ENCODE measurements at places on chromosomes 4 and X.

DNA sequence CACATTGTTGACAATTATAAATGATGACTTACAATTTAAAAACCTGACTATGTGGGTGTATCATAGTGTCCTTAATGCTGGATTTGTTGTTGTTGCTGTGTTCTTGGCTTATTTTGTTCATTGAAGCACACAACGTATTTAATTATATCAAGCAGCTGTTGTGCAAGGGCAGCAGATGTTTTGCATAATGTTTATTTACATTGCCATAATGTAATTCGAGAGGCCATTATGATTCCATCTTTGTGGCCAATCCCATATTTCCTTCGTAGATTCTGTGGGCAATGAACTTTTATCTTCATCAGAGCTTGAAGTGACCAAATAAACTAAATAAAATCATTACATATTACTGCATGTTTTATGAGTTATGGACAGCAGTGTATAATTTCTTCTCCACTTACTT lies 422.6 kb upstream of the GALNTL6 start:
- DNase-seq, result no peak

DNA sequence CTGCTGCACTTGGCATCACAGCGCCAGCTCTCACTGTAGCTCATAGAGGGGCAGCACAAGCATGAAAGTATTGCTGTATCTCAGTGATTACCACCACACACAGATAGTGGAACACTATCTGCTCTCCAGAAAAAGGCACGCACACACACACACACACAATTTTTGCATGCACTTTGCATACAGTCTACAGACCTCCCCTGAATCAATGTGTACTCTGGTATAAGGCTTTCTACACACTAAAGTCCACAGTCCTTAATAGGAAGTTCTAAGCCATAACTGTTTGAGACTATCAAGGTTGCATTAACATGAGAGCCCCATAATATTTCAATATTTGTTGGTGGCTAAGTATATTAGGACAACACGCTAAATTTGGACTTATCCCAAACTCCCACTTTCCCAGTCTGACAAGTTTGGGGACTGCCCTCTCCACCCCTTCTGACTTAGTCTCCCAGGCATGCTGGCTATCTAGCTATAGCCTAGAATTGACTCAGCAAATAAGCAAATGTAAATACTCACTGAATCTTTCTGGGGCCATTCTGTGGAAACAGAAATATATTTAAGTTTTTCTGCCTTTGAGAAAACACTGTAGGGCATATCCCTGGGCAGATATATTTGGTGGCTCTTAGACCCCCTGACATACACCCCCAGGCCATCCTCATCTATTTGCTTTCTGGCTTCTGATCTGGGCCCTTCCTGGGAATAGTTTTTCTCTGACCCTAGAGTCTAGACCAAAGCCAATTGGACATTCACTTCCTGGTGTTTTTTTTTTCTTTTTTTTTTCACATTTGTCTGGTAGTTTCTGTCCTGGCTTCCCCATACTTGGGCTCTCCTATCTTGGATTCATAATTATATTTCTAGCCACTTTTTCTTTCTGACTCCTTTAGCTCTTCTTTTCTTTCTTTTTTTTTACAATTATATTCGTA lies 36.4 kb upstream of the CT47C1 start:
- DNase-seq, result no peak

GRCh38 chr4:162891788-162892707 lies 274.6 kb downstream of the NAF1 start:
- no peak for DNase-seq

GRCh38 chr4:176794151-176794550 lies 1.4 kb upstream of the VEGFC start:
- DNase-seq, result no peak

DNA sequence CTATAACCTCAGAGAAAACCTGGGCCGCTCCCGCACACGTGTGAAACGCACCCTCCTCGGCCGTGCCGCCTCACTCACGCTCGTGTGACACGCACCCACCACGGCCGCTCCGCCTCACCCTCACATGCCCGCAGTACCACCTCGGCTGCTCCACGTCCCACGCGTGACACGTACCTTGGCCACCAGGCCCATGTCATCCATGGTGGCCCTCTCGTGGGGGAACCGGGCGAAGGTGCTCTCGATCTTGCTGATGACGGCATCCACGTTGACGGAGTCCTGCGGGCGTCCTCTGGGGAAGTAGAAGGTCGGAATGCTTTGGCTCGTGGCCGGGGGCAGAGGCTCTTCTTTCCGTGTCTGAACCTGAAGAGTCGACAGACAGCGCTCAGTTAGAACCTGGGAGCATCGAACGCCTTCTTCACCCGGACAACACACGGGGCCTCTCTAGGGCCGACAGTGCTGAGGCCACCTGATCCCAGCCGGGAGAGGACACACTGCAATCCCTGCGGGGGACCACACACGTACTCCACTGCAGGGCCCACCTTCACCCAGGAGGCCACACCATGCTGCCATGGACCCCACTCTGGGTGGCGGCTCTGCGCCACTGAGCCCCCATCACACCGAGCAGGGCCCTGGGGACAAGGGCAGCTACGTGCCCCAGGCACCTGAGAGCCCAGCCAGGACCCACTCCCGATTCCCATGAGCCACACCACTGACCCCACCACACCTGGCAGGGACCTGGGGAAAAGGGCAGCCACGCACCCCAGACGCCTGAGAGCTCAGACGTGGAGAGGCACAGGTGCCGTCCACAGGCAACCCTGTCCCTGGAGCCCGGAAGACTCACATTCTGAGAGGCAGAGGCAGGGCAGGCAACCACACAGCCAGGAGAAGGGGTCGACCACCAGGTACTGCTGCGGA lies 25.2 kb downstream of the PPP2R3B start:
- no peak for DNase-seq

DNA sequence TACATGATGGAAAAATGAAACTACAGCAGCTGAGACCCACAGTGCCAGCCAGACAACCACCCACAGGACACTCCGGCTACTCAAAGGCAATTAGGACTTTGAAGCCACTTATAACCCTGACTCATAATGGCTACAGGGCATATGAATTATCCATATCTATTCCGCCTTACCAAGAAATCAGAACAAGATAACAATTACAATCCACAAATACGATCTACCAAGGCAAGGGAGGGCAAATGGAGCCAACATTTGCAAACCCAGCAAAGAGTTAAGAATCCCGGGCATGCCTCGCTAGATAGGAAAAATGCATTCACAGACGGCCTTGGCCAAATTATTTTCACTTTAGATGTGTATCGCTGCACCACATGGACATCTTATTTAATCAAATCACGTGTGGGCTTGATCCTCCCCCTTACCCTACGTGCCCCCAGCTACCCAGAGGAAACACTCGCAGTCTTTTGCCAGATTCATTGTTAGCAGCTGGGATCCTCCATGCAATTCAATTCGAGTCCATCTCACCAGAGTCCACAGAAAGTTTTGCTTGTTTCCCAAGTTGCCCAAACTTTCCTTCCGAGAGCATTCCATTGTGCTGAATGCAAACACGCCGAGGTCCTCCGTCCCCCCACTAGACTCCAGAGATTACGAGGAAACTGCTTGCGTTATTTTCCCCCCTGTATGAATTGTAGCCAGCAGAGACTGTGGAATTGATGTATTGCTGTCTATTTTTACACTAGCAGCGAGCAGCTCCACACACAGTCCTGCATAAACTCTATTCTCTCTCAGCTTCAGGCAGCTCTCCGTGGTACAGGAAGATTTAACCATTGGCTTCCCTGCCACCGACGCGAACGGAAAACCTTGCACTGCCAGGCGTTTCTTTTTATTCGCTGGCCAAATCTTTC lies 1.2 kb downstream of the PPARGC1A start:
- no peak for DNase-seq

GRCh38 chr4:184807797-184808712 lies 17.7 kb downstream of the ACSL1 start:
- DNase-seq, result no peak

DNA sequence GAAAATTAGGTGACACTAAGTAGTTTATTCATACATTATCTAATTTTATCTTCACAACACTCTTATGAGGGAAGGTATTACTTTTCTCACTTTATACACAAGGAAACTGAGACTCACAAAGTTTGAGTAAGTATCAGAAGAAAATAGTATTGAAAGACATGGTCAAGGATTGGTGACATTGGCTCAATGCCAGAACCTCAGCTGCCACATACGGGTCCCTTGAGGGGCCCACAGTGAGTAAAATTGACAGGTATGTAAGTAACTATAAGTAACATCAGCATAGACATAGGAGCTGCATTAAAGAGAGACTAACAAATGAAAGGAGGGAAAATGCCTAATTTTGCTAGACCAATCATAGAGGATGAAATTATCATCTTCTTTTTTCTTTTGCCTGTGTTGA lies 134.1 kb downstream of the COX18 start:
- no peak for DNase-seq

DNA sequence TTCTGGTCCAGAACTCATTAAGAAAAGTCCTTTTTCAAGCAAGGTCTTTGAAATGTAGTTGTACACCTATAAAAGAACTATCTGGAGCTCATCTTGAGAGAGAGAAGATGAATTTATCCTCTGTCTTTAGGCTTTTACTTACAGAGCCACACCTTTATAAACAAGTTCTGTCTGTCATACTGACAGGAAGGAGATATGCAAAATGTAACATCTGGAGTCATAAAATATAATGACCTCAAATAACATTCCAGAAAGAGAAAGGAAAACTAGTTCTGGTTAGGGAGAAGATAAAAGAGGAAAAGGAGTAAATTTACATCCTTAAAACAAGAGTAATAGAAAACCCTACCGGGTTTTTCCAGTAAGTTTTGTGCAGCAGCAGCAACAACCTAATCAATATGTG lies 1.3 kb downstream of the INPP4B start:
- no peak for DNase-seq

GRCh38 chr4:62531264-62531663 lies 1331.1 kb downstream of the ADGRL3 start:
- DNase-seq, result no peak

DNA sequence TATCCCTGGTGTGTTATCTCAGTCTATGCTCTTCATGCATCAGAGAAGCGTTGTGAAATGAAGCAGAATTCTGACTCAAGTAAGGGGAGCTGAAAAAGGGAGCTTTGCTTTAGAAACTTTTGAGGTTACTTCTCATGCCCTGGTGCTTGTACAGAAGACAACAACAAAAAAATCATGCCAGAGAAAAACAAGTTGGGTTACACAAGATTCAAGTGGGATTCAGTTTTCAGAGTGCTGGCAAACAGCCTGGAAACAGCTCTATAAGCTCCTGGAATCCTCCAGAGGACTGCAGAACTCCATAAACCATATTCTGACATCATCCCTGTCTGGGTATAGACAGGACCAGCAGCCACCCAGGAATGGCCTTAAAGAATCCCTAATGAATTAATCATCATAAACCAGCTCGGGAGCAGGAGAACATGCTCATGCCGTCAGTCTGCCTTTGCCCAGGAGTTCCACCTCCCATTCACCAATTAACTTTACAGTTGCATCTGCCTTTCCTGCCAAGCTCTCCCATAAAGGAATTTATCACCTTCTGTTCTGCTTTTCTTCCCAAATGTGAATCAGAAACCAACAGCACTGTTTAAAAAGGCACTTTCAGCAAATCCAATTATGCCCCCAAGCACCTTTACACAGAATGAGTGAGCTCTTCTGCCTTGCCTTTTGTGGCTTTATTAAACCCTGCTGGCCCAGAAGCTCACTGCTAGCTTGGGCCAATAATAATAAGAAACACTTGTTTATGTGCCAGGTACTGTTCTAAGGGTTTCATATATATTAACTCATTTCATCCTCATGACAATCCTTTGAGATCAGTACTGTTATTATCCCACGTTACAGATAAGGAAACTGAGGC lies 54.5 kb upstream of the FBXW7 start:
- DNase-seq, result no peak

DNA sequence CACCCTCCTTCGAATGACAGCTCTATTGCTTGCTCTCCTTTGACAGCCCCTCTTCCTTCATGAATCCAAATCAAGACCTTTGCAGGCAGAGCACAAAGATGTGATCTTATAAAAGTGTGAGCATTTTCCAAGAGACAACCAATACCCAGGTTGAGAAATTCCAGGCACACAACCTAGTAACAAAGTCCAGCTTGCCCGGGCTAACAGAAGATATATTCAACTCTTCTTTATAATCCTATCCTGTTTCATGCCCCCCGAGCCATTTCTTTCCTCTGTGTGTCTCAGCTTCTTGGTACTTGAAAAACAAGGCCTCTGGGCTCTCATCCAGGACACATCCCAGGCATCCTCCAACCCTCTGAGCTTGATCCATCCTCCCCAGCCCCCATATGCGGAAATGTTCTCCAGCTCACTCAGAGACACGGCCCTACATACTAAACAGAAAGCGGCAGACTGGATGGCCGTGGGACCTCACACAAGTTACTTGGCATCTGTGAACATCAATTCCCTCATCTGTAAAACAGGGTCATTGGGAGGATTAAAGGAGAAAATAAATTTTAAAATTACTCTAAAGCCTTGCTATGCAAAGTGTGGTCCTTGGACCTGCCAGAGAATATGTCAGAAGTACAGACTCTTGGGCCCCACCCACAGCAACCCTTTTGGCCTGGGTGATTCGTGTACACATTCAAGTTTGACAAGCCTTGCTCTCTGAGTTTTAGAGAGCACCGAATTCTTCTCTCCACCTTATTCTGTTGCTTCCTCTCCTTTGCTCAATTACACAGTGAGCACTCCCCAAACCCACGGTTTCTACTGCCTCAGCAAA lies 627.0 kb downstream of the BCOR start:
- DNase-seq, result no peak

Data from stimulated activated CD4-positive, alpha-beta T cell treated with anti-CD3 and anti-CD28 coated beads, TNF-alpha, amount 100 ng/mL, for 4 hours (primary cell).